ENCODE measurements at places on chromosomes 1 and 21.

- DNase-seq = no peak
Measured at GRCh38 chr1:222975472-222976122, 160.8 kb downstream of the DISP1 start.

- no peak for DNase-seq
Measured at GRCh38 chr1:29120367-29120766, 3.3 kb downstream of the TMEM200B start.

GRCh38 chr1:151964510-151964909 is 29.1 kb downstream of the S100A10 start:
- DNase-seq = no peak

DNA sequence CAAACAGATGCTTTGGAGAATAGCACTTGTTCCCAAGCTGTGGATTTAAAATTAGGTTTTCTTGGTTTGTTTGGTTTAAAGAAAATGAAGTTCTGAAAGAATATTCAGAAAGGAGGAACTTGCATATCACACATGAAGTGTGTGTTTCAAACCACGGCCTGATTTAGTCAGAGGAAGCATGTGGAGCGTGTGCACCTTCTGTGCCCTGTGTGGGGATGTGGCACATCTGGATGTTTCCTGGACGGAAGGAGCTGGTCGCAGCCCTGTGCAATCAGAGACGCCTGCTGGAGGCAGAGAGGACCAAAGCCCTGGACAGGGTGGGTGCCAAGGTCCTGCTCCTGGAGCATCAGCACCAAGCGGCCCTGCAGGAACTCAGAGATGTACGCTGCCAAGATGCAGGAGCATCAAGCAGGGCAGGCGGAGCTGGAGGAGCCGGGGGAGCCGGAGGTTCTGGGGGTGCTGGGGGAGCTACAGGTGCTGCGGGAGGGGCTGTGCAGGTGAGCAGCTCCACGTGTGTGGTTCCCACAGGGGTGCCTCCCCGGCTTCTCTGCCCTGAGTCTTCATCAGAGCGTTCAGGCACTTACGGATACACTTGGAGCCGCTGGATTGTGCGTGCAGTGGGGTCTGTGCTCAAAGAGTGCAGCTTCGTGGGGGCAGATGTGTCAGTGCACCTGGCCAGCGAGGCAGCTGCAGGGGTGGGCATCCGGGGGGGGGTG is 45.7 kb downstream of the PCNT start:
- no peak for DNase-seq

GRCh38 chr1:11882814-11883538 is 24.2 kb upstream of the NPPB start:
- DNase-seq = no peak

DNA sequence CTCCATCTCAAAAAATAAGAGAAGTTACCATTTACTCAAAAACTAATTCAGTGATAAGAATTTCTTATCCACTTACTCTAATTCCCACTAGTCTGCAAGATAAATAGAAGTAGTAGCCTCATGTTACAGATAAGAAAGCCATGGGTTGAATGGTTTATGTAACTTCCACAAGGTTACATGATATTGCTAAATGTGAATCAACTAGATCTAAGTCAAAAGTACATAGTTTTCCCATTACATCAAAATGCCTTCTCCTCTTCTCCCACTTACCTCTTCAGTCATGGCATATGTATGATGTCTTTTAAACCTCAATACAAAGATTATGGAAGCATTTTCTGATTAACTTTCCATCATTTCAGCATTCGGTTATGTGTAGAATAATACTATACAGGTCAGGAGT is 108.5 kb downstream of the ASH1L start:
- no peak for DNase-seq

- no peak for DNase-seq
Measured at GRCh38 chr1:71638081-71638766, 557.4 kb upstream of the ZRANB2 start.

- no peak for DNase-seq
Measured at GRCh38 chr1:12215118-12215961, 14.5 kb upstream of the VPS13D start.

GRCh38 chr21:45642122-45642813 is 1.3 kb upstream of the PCBP3 start:
- no peak for DNase-seq

- no peak for DNase-seq
Measured at GRCh38 chr1:29382851-29383745, 146.8 kb downstream of the PTPRU start.

DNA sequence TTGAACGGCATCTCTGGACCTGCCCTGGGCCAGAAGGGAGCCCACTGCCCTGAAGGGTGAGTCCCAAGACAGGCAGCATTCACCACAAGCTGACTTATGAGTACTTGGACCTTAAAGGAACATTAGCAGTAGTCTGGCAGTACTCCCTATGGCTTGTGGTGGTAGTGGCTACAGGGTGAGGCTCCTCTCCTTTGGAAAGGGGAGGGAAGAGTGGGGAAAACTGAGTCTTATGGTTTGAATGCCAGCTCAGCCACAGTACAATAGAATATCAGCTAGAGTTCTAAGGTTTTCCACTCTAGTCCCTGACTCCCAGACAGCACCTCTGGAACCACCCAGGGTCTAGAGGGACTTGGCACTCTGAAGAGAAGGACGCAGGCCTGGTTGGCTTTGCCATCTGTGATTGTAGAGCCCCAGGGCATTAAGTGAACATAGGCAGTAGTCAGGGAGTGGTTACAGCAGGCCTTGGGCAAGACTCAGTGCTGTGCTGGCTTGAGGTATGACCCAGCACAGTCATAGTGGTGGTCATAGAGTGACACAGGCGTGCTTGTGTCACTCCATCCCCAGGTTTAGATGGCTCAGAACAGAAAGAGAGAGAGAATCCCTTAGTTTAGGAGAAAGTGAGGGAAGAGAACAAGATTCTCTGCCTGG is 31.0 kb downstream of the CD53 start:
- no peak for DNase-seq

DNA sequence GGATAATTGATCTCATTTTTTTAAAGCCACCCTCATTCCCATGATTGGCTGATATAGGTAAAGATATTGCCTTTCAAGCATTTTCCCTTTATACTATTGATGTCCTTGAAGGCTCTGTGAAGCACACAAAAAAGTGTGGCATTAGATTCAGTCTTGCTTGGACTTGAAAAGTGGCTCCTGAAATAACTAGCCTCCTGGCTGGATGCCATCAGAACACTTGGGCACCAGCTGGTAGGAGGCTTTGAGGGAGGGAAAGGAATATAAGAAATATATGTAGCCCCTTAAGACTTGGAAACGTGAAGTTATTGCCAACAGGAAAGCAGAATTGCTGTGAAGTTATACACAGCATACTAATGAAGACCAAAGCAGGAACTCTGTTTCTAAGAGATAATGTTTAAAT is 14.1 kb downstream of the MTR start:
- DNase-seq = no peak

DNA sequence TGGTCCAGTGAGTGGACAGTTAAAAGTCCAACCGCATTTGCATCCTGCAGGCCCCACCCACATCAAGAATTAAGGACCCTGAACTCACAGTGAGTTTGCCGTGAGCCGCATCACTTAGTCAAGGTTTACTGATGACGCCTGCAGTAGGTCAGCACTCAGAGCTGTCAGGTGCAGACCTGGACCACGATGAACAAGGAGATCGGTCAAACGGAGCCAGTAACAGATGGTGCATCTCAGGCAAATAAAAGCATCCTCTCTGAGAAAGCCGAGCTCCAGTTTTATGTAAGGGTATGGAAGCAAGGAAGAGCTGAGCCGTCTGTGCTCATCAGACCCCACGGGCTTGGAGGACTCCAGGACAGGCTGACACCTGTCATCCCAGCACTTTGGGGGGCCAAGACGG is 4.5 kb downstream of the PRDM15 start:
- DNase-seq = no peak

GRCh38 chr1:53799141-53799540 is 39.0 kb downstream of the NDC1 start:
- no peak for DNase-seq

DNA sequence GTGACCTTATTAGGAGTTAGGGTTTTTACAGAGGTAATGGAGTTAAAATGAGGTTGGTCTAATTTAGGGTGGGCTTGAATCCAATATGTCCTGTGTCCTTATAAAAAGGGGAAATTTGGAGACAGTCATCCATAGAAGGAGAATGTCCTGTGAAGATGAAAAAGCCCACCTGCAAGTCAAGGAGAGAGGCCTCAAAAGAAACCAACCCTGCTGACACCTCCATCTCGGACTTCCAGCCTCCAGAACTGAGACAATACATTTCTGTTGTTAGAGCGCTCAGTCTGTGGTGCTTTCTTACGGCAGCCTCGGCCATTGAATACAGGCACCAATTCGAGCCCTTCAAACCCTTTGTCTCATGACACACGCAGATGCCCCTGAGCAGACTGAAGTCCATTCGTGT is 43.8 kb downstream of the ACTA1 start:
- DNase-seq = no peak

DNA sequence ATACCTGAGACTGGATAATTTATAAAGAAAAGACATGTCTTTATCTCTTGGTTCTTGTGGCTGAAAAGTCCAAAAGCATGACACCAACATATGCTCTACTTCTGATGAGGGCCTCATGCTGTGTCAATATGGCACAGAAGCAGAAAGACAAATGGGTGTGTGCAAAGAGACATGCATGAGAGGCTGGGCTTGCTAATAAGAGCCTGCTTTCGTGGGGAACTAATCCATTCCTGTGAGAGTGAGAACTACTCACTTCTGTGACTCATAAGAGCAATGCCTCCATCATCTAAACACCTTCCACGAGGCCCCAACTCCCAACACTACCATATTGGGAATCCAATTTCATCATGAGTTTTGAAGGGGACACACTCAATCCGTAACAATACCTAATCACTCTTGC is 340.0 kb upstream of the DUSP10 start:
- DNase-seq = no peak

DNA sequence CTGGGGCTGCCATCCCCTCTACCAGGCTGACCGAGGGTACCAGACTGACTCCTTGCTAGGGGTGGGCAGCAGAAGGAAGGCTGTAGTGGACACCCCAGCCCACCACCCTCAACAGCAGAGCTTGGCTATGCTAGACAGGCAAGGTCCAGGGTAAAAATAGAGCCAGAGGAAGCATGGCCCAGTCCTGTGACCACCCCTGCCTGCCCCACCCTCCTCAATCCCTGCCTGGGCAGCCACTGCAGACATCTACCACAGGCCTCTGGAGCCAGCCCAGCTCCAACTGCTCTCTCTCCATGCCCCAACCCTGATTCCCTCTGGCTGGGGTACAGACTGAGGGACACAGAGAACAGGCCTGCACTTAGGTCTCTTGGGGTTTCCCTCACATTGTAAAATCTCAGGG is 1.7 kb downstream of the S100A1 start:
- no peak for DNase-seq

DNA sequence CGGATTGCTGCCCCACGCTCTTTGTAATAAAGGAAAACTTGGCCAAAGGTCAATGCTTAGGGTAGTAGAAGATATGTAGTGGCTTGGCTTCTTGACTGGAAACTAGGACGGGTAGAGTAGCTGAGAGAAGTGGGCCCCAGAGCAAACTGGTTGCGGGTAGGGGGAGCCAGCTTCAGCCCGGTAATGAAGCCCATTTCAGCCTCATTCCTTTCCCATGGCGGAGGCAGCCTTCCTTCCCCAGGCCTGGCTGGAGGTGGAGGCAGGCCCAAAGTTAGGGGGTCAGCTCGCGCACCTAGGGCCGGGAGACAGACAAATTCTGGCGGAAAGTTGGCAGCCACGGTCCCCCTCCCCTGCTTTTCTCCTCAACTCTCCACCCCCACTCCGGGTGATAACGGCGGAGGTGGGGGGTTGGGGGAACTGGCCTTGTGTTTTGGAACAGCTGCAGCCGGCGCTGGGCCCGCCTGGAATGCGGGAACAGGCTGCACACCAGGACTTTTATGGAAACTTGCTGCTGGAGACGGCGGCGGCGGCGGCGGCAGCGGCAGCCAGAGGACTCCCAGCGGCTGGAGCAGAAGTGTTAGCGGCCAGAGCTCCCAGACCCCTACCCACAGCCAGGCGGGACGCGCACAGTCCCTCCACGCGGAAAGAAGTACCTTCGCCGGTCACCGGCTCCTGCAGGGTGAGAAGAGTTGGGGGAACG is at the start of gene NEXN:
Gene NEXN, plus strand, starts transcription at position 544 of the 700 bp plus-strand sequence. CDS start 27,483 bp downstream, outside the sequence.
- peak; percentile 38 for DNase-seq

DNA sequence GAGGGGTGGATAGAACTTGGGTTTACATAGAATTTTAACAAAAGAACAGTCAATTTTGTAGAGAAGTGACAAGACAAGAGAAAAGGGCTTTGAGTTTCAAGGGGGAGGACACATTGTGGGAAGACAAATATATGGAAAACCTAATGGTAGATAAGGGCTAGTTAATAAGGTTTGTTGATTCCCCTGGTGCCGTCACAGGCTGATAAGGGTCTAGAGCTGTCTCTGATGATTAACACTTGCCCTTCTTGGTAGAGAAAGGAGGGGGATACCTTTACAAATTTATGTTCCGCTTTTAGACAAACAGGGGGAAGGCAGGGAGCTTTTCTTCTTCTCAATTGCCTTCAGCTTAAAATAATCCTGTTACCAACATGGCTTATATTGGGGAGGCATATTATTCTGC is 124.3 kb downstream of the ETS2 start:
- no peak for DNase-seq

- no peak for DNase-seq
Measured at GRCh38 chr1:188128761-188129160, 1300.0 kb downstream of the PLA2G4A start.

DNA sequence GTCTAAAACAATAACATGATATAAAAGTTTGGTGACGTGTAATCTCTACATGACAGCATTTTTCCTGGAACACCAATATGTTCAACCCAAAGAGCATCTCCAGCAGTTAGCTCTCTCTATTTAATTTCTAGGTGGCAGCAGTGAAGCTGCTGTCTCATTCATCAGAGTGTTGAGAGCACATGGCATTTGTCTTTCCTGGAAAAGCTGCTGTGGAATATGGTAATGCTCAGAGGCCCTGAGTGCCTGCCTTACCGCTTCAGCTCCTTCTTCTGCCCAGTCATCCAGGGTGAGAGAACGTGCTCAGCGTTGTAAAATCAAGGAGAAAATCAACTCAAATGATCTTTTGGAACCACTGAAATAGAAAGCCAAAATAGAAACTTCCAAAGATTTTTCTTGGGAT is 640.7 kb downstream of the ADGRL2 start:
- DNase-seq = no peak

- no peak for DNase-seq
Measured at GRCh38 chr1:47785561-47786271, 211.5 kb downstream of the TRABD2B start.

- DNase-seq = no peak
Measured at GRCh38 chr1:160193832-160194736, 3.7 kb downstream of the CASQ1 start.

DNA sequence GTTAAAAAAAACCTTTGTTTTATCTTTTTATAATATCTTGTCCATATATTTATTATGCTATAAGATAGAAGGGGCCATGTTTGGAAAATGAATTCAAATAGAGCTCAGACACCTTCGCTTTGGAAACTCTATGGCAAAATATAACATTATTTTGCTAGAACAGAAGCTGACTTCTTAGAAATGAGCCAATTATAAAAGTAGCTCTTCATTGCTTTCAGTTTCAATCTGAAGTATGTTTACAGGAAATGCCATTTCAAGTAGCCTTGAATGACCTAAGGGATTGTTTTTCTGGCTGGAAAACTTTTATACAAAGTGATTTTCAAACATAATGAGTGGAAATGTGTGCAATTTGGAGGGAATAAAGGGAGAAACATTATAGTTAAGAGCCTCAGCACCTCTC is 37.8 kb upstream of the GBP5 start:
- no peak for DNase-seq
